ENCODE measurements at places on chromosomes 7 and 10.

DNA sequence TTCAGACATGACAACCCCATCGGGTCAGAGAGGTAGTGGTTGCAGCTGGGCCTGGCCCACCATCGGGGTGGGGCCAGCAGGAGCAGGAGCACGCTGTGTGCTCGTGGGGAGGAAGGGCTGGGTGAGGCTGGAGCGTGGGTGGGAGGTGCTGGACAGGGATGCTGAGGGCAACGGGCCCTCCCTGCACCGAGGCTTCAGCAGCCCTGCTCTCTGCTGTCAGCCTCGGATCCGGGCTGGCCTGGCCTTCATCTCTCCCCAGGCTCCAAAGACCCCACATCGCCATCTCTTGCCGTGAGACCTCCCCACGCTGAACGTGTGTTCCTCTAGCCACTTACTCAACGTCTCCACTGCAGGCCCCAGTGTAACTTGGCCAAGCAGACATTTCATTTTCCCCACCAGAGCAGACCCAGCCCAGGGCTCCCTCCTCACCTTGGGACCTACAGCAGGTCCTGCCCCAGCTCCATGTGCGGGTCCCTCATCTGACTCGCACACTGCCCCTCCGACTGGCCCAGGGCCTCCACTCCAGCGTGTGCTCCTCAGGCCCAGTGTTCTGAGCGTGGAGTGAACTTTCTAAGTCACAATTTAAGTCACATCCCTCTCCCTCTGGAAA, 462.4 kb downstream of the DNAJB6 start:
- no peak for DNase-seq

GRCh38 chr7:151844071-151844824, 32.7 kb downstream of the PRKAG2 start:
- no peak for DNase-seq

- DNase-seq: no peak
Measured at GRCh38 chr7:108059526-108059925, 56.6 kb upstream of the LAMB1 start.

DNA sequence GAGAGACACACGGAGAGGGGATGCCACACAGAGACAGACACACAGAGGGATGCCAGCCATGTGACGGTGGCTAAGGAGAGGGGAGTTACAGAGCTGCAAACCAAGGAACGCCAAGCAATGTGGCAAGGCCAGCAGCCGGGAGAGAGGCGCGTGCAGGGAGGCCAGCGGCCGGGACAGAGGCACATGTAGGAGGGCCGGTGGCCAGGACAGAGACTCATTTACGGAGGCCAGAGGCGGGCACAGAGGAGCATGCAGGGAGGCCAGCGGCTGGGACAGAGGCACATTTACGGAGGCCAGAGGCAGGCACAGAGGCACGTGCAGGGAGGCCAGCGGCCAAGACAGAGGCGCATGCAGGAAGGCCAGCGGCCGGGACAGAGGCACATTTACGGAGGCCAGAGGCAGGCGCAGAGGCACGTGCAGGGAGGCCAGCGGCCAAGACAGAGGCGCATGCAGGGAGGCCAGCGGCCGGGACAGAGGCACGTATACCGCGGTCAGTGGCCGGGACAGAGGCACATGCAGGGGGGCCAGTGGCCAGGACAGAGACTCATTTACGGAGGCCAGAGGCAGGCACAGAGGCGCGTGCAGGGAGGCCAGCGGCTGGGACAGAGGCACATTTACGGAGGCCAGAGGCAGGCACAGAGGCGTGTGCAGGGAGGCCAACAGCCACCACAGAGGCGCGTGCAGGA, 40.4 kb downstream of the INSIG1 start:
- no peak for DNase-seq

GRCh38 chr7:149881328-149882247, 7.8 kb downstream of the ATP6V0E2 start:
- DNase-seq: no peak

Data from stimulated activated CD4-positive, alpha-beta T cell treated with anti-CD3 and anti-CD28 coated beads, Interleukin-2, amount 100 ng/mL, for 24 hours (primary cell).